COR-L47 (cell line): ENCODE measurements at places on chromosomes 13 and 19.

GRCh38 chr13:106232681-106233080 is 302.8 kb downstream of the EFNB2 start:
- DNase-seq, result no peak

- DNase-seq, result no peak
Measured at GRCh38 chr19:56838024-56838908, 2.3 kb downstream of the PEG3 start.

GRCh38 chr19:38664503-38665211 is 17.2 kb downstream of the ACTN4 start:
- DNase-seq, result no peak

DNA sequence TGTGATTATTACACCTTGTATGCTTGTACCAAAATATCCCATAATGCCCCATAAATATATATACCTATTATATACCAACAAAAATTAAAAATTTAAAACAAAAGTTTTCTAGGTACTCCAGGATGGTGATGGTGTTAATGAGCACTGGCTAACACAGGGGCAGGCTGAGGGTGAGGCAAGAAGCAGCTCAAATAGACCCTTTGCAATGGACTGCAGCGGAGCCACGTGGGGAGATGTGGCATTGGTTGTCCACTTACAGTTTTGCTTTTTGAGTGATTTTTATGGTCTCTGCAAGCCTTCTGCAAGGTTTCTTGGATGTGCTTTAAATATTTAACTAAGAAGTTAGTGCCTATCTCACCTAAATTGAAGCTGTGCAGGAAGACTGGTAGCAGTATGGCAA is 132.9 kb downstream of the RAP2A start:
- DNase-seq, result no peak
